ENCODE measurements at places on chromosomes 4 and X.

- no peak for DNase-seq
These were observed 166.7 kb downstream of the RPA4 start for GRCh38 chrX:97050392-97050791.

DNA sequence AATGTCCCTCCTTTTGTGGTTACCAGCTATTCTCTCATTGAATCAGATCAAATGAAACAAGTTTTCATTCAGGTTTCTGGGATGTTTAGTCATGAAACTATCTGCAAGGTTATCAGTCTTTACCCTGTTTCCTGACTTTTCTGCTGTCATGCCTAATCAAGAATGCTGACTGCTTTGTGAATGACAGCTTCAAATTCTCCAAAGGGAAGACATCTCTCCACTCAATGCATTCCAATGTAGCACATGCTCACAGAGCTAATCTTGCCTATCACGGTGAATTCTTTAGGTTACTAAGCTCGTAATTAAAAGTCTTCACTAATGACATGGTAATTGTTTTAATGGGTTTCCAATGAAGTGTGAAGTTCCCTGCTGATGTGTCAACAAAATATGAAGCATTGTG, 1068.5 kb downstream of the PCDH7 start:
- no peak for DNase-seq

GRCh38 chrX:107619885-107620322, 8.4 kb upstream of the PRPS1 start:
- no peak for DNase-seq

GRCh38 chr4:56668267-56668666, 12.8 kb downstream of the HOPX start:
- no peak for DNase-seq

GRCh38 chr4:14008494-14008893, 381.0 kb upstream of the BOD1L1 start:
- no peak for DNase-seq

DNA sequence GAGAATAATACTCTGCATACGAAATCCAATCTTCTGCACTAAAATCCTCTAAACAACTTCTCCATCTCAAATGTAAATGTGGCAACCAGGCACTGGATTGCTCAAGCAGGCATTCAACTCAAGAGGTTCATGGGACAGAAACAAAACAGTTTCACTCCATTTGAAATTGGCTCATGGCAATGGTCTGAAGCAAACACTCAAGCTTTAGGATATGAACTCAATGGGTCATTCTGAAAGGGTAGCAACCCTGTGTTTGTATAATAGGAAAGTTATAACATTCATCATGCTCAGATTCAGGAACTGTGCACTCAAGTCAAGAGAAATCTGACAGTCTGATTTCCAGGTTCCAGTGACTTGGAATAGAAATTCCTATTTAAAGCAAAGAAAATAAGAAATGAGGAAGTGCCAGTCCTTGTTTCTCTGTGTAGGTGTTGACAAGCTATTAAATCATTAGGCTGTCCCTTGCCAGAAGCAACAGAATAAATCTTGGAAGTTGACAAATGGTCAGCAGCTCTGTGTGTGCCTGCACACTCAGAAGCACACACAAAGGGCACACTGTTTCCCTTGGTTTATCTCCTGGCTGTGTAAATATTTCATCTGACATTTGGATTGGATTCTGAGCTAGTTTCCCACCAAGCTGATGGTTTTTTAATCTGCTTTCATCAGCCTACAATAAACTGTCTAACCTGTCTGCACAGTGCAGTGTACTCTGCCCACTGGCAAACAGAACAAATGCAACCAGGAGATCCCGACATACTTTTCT, 75.9 kb upstream of the CITED1 start:
- no peak for DNase-seq

GRCh38 chr4:180717451-180718033, 1525.7 kb upstream of the TENM3 start:
- DNase-seq: no peak

DNA sequence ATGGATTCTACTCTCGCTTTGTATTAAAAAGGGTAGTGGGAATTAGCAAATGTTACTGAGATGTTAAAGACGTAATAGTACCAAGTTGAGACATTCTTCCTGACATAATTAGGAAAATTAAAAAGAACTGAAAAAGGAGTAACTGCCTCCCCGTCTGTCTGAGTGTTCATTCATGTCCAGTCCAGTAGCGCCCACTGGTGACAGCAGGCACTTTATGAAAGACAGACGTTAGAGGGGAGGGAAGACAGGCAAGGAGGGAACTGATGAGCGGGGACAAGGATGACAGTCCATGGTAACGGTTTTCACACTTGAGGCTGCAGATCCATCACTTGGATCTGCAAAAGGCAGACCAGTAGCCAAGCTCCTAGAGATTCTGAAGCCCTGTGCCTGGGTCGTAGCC, 326.7 kb downstream of the STK32B start:
- DNase-seq: no peak

GRCh38 chr4:15836362-15836761, 58.2 kb downstream of the CD38 start:
- no peak for DNase-seq

DNA sequence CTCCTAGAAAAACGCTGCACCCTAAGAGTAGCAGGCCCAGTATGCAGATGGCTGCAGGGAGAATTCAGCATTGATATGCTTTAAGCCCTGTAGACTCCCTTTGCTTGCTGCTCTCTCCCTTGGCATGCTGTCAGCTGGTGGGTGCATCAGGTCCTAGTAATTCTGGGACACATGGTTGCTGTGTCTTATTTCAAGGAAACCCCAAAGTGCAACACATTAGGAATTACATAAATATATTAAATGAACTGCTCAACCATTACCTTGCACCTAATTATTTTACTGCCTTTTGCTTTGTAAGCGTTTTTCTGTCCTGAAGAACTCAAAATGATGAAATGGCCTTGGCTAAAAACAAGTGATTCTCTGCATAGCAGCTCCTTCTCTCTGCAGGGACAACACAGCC, 516.3 kb downstream of the ZIC3 start:
- DNase-seq: no peak

DNA sequence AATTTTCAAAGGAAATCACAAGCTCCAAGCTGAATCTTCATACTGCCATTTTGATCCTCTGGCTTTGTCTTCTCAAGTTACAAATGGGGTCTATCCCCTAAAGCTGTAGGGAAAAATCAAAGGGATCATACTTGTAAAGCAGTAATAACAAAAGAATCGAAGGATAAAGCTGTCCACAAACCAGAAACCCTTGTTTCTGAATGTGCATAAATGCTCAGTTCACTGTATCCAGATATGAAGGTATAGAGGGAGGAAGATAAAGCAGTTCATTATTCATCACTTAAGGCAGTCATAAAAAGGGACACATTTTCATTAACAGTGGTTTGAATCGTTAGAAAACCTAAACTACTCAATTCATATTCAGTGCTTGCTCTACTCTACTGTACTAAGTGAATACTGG, 33.2 kb upstream of the RPS6KA6 start:
- DNase-seq: no peak

DNA sequence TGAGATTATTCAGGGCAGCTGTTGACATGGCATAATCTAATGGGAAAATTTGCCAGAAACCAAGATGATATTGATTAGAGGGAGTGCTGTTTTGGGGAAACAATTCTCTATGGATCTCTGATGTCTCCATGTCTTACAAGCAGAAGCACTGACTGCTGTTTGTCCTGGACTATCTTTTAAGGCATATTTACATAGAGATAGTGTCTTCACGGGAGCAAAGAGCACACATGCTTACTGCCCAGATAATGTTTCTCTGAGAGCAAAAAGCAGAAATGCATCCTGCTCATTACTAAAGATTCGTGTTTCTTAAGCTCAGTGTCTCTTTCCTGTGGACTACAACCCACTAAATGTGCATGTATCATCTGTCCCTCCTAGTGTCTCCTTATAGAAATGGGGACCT, 41.3 kb upstream of the GLRA3 start:
- DNase-seq: no peak

DNA sequence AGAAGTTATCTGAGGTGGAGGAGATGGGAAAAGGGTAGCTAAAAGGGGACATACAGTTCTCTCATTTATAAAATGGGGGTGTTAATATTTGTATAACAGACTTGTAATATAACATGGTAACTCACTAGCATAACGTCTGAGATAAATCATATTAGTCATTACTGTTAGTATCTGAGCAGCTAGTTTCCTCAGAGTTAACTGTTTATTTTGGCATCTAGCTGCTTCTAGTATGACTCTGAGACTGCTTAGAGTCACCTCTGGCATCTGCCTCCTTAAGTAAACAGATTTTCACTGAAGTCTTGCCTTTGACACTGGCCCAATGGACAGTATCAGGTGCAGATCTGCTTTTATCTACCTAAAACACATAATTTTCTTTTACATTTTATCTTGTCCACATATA, 58.1 kb downstream of the SLC30A9 start:
- DNase-seq: no peak

DNA sequence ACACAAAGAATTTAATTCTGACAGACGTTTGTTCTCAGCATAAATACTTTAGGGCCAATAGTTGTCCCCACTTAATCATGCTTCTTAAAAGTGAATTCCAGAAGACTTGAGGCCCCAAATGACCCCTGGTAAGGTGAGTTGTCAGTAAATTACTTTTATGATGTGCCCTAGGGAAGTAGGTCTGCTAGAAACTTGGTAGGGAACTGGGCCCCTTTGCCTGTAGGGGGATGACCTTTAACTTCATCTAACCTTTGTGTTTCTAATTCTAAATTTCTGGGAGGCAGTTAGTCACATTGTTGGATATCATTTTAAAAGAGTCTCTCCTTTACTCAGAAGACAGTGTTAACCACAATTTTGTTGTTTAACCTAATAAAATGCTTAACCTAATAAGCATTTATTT, 28.8 kb downstream of the HHIP start:
- no peak for DNase-seq

DNA sequence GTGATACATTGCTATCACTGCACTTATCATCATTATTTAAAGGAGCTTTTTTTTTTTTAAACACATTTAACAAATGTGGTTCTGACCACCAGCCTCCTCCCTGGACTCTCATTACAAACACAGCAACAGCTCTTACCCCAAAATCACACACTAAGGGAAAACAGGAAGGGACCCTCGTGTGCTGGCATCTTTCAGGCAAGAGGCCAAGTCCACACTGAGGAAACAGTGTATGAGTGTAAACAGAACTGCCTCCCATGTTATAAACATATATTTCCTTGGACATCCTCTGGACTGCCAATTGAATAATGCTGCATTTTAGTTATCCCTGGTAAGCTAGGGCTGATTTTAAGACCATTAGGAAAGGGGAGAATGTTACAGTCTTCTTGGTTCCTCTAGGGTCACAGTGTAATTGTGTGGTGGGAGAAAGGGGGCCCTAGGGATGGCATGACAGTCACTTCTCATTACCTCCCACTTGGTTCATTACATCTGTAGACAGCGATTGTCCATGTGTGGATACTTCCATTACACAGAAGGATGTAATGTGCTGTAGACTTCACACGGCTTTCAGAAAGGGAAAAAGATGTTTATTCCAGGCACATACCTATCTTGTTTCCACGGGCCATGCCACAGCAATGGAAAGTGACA, 244.6 kb upstream of the TET2 start:
- no peak for DNase-seq

DNA sequence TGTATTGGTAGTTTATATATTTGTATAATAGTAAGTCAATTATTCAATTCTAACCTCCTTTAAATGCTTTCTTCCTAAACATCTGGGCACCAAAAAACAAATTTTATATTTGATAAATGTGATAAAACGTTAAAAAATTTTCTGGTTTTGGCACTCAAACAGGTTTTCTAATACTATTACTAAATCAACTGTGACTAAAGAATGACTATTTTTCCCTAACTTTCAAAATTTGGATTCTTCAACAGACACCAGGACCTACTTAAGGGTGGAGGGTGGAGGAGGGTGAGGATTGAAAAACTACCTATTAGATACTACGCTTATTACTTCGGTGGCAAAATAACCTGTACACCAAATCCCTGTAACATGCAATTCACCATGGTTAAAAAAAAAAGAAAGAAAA, 555.5 kb downstream of the IL15 start:
- DNase-seq: no peak

DNA sequence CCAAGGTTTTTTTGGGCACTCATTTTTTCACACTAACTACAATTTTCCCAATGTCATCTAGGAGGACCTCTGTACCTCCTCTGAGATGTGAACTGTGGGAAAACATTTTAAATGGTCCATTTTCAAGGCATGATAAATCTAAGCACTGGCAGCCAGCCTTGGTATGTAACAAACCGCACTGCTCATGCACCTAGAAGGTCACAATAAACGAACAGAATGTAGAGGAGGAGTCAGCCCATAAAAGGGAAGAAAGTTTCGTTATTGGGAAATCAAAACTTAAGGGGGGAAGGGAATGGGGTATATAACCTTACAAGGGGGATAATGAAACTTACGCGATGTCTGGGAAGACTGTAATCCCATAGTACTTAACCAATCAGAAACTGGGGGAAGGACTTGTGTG, 16.4 kb downstream of the COX18 start:
- no peak for DNase-seq

DNA sequence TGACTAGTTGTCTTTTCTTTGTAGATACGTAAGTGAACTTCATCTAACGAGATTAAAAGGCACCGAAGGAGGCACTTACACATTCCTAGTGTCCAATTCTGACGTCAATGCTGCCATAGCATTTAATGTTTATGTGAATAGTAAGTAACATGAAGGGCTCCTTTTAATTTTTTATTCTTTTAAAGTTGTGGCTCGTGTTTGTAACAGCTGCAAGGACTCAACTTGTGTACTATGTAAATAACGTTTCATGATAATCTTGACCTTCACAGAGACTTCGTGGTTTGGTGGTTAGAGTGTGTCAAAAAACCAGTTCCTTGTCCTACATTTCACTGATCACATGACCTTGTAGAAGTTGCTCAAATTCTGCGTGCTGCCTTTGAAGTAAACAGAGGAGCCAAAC, 51.6 kb downstream of the KIT start:
- DNase-seq: no peak

DNA sequence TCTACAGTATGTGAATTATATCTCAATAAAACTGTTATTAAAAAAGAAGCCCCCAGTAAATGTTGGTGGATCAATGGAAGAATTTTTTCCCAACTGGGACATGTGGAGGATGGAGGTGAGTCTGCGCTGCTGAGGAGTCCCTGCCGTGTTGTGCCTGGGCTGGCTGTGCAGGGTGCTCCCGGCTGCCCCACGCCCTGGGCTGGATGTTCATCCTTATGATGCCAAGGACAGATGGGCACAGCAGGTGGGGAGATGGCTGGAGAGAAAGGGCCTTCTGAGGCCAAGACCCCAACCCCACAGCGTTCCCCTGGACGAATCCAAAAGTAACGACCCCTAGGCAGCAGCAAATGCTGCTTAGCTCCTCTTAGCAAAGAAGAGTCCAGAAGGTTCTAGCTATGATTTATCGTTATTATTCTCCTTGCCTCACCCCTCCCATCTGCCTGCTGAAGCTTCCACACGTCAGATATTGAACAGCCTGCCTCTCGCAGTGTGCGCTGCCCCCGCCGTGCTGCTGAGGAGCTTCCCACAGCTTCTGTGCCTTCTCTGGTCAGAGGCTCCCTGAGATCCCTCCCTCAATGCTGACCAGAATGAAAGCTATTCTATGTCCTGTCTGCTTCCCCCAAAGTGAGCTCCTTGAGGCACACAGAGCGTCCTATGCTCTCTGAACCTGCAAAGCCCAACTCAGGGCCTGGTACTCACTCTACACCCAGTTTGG, 26.5 kb downstream of the HMX1 start:
- DNase-seq: peak; percentile 1
